ENCODE measurements at places on chromosomes 7 and 10. TPM values are rescaled to one million over a fixed set of nuclear protein-coding genes. Genes with fewer than 3 reads are reported as not detected.
A peak's percentile ranks its signal among the peaks of the same experiment; 100 is the strongest.

DNA sequence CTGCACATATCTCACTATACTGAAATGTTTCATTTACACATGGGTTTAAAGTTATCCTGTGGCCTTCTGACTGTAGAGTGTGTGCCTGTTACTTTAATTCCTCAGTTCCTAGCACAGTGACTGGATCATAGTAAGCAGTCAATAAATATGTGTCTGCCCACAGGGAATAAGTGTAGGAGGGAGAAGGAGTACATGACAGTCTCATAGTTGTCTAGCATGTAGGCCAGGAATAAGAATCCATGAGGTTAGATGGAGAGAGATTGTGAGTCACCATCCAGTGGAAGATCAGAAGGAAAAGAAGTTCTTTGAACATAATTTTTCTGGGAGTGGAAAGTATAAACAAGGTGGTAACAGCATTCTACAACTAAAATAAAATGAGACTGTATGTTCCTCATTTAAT is 36.6 kb upstream of the SEMA3A start:
- DNase-seq, result no peak

DNA sequence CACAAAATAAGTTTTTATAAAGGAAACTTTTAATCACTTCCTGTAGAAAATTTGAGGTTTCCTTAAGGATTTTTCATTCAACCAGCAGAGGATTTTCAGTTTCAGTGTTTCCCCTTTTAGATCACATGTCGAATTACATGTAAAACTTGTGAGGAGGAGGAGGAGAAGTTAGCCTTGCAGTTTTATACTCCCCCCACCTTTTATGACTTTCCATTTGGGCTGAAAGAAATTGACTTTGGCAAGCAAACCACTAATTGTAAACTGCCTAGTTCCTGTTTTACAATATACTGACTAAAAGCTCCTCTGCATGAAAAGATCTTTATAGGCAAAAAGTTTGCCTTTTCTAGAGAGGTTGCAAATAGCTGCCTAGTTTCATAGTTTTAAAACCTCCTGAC is 3.0 kb downstream of the BAMBI start:
- no peak for DNase-seq

DNA sequence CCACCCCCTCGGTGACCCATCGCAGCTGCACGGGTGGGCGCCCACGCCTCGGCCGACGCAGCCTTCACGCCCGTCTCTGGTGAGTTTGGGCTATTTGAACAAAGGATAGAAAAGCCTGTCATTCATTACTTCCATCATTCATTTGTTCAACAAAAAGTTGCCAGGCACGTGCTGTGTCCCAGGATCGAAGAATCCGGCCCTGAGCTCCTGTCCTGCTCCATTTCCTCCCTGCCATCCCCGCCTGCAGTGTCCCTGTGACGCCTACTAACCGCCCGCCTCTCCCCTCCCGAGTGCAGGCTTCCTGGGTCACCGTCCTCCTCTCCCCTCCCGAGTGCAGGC is 340.1 kb downstream of the WDR37 start:
- no peak for DNase-seq

The PITX3 gene
- not detected for total RNA-seq

The ZNF365 gene
- total RNA-seq, result 1.1 TPM

- DNase-seq, result no peak
Measured at GRCh38 chr7:148773334-148773733, 74.6 kb downstream of the CUL1 start.

The TMEM26 gene
- total RNA-seq, result 0.62 TPM

The KCNIP2 gene
- 3.9 TPM for total RNA-seq

DNA sequence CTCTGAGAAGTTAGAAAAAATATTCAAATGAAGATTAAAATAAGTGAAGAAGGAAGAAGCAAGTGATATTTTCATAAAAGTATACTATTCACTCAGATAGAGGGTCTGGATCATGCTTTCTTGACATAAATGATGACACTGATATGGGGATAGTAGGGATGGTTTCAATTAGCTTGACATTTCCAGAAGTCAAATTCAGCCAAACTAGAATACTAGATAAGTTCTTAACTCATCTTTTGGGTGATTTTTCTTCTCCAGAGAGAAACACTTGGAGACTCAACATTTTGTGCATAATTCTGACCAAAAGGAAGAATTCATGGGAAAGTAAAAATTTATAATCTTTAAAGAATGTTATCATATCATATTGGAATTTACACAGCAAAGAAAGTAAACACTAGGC is 152.0 kb upstream of the LRGUK start:
- no peak for DNase-seq

GRCh38 chr7:136897676-136898075 is 29.2 kb downstream of the CHRM2 start:
- DNase-seq, result no peak

The NUTM2E gene
- not detected for total RNA-seq

The TEX36 gene
- not detected for total RNA-seq

GRCh38 chr7:116951366-116952292 is 1.7 kb upstream of the ST7 start:
- no peak for DNase-seq

- DNase-seq, result peak; percentile 89
Measured at GRCh38 chr10:43689618-43689954, 40.9 kb upstream of the ZNF32 start.

The SSBP1 gene
- 72.1 TPM for total RNA-seq

GRCh38 chr10:74081192-74081803 is 69.3 kb downstream of the AP3M1 start:
- DNase-seq, result no peak

The TMEM236 gene
- total RNA-seq, result 1.1 TPM

DNA sequence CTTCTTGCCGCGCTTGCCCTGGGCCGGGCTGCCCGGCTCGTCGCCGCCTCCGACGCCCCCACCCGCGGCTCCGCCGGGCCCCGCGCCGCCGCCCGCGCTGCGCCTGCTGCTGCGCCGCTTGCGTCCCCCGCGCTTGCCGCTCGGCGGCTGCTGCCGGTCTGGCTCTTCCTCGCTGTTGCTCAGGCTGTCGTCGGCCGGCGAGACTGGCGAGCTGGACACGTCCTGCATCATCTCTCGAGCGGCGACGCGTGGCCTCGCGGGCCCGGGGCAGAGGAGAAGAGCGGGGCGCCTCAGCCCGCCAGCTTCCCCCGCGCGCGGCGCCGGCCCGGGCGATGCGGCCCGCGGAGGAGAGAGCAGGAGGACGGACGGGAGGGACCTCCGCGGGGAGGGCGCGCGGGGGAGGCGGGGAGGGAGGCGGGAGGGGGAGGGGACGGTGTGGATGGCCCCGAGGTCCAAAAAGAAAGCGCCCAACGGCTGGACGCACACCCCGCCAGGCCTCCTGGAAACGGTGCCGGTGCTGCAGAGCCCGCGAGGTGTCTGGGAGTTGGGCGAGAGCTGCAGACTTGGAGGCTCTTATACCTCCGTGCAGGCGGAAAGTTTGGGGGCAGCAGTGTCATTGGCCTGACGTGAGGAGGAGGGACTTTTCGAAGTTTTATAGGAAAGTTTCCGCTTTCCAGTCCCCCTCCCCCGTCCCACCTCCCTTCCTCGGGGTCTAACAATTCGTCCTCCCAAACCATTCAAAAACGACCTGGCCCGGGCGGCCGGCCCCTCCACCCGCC is at the start of gene TWIST1:
TSS of gene TWIST1 (minus strand) at position 546 of the 779 bp plus-strand sequence. CDS start at position 231, 315 bp downstream.
- DNase-seq, result peak; percentile 79

The UTF1 gene
- not detected for total RNA-seq

- no peak for DNase-seq
Measured at GRCh38 chr7:108561047-108561619, 8.4 kb downstream of the THAP5 start.

DNA sequence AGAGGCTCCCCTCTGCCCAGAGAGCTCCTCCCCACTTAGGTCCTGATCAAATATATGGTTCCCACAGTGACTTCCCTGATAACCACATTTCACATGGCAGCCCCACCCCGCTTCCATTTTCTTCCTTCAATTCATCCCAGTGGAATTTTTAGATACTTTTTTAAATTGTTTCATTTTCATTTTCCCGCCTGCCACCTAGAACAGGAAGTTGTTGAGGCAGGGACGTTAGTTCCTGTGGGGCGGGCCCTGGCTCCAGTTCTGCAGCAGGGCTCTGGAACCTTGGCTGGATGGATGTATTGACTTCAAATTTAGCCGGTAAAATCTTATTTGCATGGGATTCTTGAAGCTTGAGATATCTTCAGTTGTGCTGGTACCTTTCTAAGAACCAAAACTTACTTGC is 226.6 kb downstream of the PAXIP1 start:
- no peak for DNase-seq
